ENCODE measurements at places on chromosomes 5 and 9. TPM values are rescaled to one million over a fixed set of nuclear protein-coding genes. Genes with fewer than 3 reads are reported as not detected.

The HRCT1 gene
- total RNA-seq, result 0.59 TPM

The IFNA21 gene
- not detected for total RNA-seq

The SV2C gene
- total RNA-seq, result not detected

The SPATA31A3 gene
- total RNA-seq, result not detected

The WNT8A gene
- total RNA-seq, result not detected

The UGCG gene
- total RNA-seq, result 163 TPM

The SLC4A9 gene
- total RNA-seq, result 0.07 TPM

The TAF11L11 gene
- not detected for total RNA-seq

The PRR16 gene
- total RNA-seq, result 7.7 TPM

The ENTR1 gene
- 45.6 TPM for total RNA-seq

The ZNF367 gene
- total RNA-seq, result 2.7 TPM

The ZNF300 gene
- total RNA-seq, result 3.9 TPM

The CCL19 gene
- total RNA-seq, result not detected

The LRRC70 gene
- 1.0 TPM for total RNA-seq

The KCNMB1 gene
- 0.07 TPM for total RNA-seq

The KIAA0825 gene
- 3.8 TPM for total RNA-seq

The SMIM32 gene
- 0.07 TPM for total RNA-seq

The CORO2A gene
- total RNA-seq, result 0.73 TPM

The ARL14EPL gene
- not detected for total RNA-seq

The CBY3 gene
- not detected for total RNA-seq

The NTMT1 gene
- 31.7 TPM for total RNA-seq

The ELOVL7 gene
- total RNA-seq, result not detected

The TMEM215 gene
- total RNA-seq, result not detected

The RPL12 gene
- 754 TPM for total RNA-seq

The GLIPR2 gene
- total RNA-seq, result 18.8 TPM

The CD72 gene
- total RNA-seq, result 0.78 TPM

The SFXN1 gene
- total RNA-seq, result 175 TPM

The CTXN3 gene
- not detected for total RNA-seq

The HTR1A gene
- total RNA-seq, result not detected

Data from smooth muscle cell of the pulmonary artery (primary cell).